ENCODE measurements at places on chromosomes 4 and X.

DNA sequence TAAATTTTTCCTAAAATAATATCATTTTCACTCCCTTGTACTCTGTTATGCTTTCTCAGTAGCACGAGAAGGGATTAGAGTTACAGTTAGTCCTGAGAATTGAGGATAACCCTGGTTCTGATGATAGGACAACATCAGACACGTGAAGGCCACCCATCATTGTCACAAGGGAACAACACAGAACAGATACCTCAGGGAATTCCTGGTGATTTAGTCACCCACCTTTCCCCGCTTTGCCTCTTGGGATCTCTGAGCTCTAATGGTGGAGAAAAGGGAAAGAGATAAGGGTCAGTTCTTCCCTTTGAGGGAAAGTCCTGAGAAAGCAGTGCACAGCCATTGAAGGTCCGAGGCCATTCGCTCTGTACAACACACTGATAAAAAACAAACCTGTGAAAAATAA is 112.3 kb upstream of the GALNT7 start:
- DNase-seq = no peak

DNA sequence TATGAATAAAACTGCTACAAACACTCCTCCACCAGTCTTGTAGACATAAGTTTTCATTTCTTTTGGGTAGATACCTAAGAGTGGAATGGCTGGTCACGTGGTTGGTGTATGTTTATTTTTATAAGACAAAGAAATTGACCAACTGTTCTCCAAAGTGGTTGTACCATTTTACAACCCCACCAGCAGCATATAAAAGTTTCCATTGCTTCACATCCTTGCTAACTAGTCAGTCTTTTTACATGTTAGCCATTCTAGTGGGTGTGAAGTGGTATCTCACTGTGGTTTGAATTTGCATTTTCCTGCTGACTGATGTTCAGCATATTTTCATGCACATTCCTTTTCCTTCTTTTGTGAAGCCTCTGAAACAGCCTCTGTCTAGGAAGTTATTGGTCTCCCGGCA is 76.2 kb upstream of the ADGRG2 start:
- no peak for DNase-seq

GRCh38 chrX:7214251-7214650 is 66.3 kb upstream of the PUDP start:
- DNase-seq = no peak

DNA sequence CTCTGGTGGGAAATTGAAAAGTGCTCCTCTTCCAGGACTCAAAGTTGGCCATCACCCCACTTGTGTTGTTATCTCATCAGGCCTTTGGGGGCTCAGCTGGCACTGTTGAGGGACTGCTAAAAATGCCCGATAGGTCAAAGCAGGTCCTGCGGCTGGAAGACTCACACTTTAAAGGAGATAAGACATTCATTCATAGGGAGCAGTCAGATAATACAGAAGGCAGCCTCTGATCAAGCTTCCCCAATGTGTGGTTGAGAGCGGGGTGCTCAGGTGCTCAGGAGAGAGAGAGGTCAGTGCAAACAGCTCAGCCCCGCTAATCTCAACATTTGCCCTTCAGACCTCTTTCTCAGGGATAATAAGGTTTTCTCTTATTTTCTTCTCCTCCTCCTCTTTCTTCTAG is 70.3 kb downstream of the TMEM154 start:
- no peak for DNase-seq

DNA sequence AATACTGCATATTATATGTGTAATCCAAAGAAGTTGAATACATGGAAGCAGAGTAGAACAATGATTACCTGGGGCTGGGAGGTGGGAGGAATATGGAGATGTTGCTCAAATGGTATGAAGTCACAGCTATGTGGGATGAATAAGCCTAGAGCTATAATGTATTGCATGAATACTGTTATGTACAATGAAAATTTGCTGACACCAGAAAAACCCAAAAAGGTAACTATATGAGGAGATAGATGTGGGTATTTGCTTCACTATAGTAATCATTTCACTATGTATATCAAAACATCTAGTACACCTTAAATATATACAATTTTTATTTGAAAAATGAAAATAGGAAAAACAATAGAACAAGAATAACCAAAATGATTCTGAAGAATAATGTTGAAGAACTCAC is 11.2 kb downstream of the PAGE3 start:
- no peak for DNase-seq

DNA sequence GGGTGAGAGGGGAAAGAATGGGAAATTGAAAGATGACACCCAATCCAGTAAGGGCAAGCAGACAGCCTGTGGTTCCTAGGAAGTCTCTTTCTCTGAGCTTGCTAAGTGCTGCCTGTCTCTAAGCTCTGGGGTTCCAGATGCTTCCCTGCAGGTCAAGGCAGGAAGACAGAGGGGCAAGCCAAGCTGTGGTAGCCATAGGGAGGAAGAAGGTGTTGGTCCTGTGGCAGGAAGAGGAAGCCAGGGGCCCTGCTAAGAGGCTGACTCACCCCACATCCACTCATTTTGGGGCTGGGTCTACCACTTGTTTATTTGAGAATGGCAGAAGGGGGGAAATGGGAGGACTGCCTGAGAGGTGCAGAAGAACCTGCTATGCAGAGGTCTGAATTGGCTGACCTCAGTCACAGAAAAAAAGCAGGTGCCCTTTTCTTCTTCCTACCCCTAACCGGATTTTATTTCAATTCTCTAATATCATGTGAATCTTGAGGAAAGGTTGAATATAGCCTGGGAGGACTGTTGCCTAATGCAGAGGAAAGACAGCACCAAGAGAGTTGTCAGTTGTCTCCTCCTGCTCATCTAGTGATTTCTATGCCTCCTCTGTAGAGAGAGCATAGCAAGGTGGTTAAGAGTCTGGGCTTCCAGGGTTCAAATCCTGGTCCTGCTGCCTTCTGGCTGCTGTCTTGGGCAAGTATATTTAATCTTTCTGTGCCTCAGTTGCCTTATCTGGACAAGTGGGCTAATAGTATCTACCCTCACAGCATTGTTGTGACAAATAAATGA is 27.4 kb downstream of the HOPX start:
- no peak for DNase-seq

DNA sequence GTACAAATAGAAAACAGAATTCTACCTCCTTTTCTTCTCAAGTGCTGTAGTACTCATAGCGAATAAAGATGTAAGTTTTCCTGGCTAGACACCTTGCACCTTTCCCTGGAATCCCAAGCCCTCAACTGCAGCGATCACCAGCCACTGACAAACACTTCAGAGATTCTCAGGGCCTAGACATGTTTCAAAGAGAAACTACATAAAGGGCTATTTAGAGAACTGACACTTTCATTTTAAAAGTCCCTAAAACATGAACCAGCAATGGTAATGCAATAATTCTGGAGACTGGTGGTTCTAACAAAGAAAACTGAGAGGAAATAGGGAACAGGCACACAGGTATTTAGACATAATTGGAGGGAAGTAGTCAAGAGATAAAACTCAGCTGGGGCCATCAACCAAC is 35.7 kb downstream of the FANCB start:
- no peak for DNase-seq

DNA sequence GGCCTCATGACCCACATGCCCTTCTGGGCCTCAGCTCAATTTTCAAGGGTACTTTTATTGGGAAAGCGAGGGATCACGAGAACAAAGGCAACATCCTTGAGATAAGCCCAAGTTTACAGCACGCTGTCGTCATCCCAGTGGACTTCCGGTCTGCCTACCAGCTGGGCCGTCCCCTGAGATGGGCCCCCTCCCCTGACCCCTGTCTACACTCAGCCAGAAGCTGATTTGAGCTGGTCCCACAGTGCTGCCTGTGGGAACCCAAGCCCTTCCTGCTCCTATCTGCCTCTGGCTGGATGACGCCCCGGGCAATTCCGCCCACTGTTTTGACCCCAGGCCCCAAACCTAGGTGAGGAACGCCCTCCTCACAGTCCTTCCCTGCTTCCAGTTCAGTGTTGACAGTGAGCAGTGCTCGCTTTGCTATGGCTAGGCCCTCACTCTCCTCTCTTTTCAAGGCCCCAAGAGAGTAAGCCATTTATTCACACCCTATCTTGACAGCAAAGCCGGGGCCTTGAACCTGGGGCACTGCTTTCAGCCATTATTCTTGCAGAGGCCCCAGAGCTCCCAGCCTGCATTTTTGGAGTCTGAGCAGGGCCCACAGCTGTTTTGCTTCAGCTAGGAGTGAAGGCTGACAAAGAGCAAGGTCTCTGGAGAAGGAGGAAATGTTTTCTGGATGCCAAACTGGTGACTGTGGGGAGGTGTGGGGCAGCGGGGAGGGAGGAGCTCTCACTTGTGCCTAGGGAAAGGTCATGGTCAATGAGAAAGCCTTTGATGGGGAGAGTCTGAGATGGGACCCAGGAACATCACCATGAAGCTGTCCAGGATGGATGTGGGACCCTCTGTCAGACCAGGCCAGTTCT is 164.6 kb upstream of the BCOR start:
- DNase-seq = no peak

GRCh38 chr4:45346816-45347435 is 620.6 kb upstream of the GNPDA2 start:
- peak; percentile 30 for DNase-seq

GRCh38 chr4:7831330-7831729 is 108.3 kb downstream of the AFAP1 start:
- no peak for DNase-seq

DNA sequence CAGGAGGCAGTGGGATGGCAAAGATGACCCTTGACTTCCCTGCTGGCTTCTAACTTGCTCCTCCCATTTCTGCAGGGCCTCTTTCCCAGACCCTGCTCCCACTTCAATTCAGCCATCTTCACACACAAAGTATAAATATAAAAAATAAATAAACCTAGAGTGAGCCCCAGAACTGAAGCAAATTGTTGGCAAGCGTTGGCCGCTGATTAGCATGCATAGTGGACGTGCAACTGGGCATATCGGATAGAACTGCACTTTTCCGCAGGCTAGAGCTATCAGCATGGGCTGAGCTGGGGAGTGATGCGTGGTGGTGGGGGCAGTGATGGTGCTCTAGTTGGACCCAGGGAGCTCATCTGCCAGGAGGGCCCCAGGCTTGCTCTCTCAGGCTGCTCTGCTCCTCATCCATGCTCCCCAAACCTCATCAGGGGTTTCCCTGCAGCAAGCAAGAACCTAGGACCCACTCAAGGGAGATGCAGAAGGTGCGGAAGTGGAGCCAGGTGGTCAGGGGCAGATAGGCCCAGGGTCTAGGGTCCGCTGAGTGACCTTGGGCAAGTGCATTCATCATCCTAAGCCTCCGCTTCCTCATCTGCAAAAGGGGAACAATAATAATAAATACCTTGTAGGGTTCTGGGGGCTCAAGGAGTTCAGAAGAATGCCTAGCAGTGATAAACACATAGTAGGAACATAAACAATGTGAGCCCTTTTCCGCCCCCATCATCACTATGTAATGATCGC is 146.8 kb upstream of the PJA1 start:
- DNase-seq = no peak

DNA sequence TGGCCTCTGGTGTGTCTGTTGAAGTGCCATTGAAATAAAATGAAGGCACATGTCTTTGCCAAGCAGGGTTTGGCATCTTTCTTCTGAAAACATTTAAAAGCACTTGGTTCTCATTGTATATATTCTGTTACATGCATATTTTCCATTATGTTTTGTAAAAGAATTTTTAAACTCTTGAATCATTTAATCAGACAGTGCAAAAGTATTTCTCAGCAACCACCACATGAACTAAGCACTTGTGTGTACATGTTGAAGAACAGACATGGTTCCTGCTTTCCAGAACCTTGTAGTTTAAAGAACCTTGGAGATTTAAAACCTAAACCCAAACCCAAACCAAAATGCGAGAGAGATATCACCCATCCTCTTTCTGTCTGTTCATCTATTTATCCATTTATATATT is 220.3 kb upstream of the GIMD1 start:
- no peak for DNase-seq

GRCh38 chr4:149426461-149426860 is 389.2 kb downstream of the IQCM start:
- DNase-seq = no peak

DNA sequence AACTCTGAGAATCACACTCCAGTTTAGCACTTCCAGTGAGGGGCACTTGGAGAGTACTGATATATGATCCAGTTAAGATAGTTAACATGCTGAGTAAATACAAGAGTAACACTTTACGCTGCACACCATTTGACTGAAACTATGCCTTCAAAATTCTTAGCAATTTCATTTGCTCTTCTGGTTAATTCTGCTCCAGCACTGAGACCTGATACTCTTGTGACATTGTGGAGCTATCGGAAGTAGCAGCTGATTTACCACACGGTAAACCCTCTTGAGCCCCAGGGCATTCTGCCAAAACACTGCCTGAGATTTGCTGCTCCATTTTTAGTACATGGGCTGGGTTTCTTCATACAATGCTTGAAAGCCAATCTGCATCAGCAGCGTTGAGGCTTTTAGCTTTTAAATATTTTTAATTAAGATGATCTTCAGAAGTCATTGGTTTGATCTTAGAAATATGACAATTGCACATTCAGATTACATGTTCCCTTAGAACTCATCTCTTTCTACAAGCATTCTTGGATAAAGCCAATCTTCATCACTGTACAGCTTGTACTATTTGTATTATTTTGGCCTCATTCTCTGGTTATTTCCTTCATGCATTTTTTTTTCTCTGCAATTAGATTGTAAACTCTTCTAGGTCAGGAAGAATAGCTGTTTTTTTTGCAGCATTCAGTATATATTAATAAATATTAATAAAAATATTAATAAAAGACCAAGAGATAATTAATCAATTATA is 67.8 kb upstream of the ETNPPL start:
- peak; percentile 69 for DNase-seq

- no peak for DNase-seq
These were observed 88.6 kb downstream of the CENPC start for GRCh38 chr4:67456577-67457196.
